ENCODE measurements at places on chromosomes 2 and 18.

DNA sequence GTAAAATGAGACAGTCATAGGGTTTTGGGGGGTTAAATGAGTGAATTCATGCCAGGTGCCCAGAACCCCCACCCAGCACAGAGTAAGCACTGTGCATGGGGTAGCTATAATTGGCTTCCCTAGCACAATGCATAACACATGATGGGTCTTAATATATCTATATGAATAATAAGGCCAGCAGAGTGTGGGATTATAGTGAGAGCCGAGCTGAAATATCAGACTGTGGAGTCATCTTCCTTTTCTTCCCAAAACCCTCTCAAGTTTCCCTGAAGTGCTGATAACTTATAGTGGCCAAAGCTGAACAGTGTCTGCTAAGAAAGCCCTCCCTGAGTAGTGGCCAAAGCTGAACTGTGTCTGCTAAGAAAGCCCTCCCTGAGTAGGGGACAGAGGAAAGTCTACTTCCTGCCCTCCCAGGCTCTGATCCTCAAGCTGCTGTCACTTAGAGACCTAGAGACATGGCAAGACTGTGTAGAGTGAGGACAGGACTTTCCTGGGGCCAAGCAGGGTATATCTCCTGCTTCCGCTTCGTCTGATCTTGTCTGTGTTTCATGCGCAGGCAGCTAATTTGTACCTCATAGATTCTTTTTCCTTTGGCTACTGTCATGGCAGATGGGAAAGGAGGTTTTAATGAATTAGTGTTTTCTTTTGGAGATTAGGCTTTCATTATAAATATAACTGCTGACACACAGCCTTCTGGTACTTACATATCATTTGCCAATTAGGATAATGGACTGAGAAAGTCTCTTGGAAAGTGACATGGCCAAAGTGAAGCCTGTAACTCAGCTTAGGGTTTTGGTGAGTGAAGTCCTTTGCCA is 94.9 kb downstream of the FHOD3 start:
- DNase-seq: no peak

- no peak for DNase-seq
These were observed 52.3 kb downstream of the ZNF521 start for GRCh38 chr18:25299426-25300300.

GRCh38 chr2:21036708-21037670 is 6.9 kb downstream of the APOB start:
- DNase-seq: no peak

DNA sequence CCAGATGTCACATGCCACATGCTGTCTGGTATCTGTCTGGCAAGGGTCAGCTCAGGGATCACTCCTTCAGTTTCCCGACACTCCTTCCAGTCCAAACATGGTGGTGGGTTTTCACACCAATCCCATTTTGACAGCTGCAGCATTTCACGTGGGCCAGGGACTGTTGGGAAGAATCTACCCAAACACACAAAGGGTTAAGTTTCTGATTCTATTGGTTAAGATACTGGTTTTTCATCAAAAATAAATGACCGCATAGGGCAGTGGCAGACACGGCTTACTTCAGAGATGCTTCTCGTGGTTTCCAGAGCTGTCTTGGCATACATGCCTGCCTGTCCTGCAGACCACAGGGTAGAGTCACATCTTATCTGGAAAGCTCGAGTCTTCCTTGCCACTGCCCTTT is 79.7 kb downstream of the PSMG2 start:
- DNase-seq: no peak

DNA sequence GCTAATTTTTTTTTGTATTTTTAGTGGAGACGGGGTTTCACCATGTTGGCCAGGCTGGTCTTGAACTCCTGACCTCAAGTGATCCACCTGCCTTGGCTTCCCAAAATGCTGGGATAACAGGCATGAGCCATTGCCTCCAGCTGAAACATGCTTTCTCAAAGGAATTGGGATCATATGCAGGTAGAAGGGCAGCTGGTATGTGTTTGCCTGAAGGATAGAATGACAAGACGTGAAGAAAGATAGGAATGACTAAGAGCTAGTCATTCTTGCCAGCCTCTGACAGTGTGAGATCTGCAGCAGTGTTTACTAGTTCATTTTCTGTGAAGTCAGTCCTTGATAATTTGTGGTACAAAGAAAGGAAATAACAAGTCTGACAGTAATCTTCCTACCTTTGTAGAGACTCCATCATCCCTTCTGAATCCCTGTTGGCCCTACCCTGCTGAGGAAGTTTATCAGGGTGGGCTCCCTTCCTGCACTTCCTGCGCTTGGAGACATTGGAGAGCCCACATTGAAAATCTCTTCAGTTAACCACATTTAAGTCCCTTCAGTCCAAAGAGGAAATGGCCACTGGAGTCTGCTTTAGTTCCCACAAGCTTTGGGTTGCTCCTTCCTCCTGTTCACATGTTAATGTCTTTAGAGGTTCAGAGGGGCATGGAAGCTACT is 14.7 kb downstream of the CFLAR start:
- no peak for DNase-seq

DNA sequence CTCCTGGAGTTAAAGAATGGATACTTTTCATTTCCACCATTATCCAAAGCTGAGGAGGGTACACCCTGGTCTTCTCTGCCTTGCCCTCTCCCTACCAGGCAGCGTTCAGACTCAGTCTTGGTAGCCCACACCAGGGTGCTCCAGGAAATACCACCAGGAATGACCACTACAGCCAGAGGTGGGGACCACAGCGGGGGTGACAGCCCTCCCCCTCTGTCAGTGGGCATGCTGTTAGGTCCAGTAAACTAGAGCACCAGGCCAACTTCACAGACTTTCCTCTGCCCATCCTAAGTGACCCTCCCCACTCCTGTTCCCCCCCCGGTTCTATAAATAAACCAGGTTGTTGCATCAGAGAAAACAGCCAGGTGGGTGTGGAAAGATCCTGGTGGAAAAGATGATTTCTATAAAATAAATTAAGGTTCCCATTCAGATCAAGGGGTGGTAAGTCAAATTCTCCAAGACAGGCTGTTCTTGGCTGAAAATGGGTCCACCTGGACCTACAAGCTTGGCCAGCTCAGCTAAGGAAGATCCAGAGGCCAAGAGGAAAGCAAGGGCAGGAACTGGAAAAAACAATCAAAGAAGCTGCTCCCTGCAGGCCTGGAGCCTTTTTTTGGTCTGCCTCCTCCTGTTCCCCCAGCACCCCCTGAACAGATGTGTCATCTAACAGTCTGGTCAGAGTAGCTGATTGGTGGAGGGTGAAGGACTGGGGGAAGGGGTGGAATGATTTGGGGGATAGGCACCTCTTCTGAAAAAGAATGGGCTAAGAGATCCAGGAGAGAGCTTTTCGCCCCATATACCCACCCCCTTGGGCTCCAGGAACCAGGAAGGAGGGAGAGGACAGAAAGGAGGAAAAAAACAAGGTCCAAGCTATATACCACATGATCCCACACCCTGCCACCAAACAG is 2.3 kb downstream of the RAB11FIP5 start:
- no peak for DNase-seq

DNA sequence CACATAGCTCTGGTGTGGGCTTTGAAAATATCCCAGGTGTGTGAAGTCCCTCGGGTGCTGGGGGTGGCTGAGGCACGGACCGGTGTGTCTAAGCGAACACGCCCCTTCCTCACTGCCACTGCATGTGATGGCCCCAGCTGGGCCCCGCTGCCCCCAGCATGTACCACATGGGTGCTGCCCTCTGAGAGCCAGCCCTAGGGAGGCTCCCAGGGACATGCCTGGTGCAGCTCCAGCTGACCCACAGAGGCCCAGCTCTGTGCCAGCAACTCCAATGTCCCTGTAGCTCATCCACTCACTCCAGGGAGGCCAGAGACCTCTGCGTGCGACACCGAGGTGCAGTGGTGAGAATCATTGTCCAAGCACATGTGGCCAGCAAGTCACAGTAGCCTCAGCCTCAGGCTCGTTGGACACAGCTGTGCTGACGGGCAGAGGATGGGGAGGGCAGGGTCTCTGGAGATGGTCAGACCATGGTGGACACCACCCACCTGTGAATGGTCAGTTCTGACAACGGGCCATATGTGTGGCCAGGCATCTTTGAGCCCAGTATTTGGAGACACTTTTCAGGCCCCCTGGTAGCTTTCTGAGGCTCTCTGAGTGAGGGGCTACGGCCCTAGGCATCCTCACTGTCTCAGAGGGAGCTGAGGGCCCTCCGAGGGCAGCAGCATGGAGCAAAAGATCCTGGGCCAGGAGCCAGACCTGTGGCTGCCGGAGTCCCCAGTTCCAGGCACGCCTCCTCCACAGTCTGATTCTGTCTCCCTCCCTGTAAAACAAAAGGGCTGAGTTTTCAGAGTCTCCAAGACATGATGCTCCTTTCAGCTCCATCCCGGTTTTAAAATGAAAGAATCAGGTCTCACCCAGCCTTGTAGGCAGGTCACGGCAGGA is 220.7 kb downstream of the NDUFA10 start:
- DNase-seq: no peak

DNA sequence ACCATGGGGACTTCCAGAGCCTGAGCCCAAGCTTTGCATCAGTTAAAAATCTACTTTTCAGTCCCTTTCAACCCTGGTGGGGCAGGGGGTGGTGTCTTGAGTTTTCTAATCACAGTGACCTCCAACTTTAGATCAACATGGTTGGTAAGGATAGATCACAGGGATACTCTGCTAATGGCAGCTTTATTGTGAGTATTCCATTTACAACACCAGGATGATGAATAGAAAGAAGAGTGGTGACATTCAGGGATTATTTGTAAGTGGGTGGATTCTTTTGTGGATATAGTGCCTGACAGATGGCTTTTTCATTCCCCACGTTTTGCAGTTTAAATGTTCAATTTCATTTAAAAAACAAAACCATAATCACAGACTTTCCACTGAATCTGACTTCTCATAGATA is 51.3 kb downstream of the ZNF532 start:
- DNase-seq: no peak

DNA sequence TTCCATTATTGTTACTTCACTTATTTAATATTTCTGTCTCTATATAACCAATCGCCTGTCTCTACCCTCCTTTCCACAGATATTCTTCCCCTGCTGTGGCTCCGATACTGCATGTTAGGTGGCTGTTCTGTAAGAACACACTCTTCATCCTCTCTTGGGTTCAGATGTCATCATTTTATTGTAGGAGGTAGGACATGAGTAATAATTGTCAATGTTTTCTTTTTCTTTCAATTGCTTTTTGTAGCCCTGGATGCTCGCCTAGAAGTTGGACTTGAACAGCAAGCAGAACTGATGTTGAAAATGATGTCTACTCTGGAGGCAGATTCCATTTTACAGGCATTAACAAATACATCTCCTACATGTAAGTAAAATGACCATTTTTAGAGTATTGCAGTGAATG is 128.6 kb downstream of the BIRC6 start:
- no peak for DNase-seq

- no peak for DNase-seq
These were observed 34.0 kb downstream of the FHOD3 start for GRCh38 chr18:36331521-36331971.

DNA sequence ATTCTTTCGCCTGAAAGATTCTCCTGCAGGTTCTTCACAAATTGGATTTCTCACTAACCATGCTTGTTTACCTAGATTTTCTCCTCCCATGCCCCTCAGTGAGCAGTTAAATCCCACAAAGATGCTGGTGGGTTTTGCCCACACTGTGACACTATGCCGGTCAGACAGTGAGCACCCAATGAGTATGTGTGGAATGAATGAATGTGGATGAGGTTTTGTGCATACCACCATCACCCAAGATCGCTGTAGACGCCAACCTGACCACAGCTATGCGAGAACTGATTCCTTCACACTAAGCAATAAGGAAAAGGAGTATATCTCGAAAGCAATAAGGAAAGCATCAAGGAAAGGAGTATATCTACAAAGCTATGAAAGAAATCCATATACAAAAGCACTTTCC is 116.7 kb downstream of the PID1 start:
- DNase-seq: no peak

DNA sequence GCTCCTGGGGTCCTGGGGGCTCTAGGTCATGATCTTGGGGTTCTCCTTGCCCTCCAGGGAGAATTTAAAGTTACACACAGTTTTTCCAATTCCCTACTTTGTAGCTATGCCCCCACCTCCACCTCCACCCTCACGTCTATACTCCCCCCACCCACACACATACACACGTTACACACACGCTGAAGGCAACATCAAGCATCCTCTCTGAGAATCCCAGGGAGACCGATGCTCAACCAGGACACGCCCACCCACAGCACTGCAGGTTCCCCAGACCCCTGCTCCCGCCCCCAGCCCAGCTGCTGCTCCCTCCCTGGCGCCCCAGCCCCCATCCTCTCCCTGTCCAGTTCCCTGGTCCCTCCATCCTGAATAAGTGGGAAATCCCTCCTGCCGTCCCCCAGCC is 6.4 kb upstream of the TNS1 start:
- no peak for DNase-seq

DNA sequence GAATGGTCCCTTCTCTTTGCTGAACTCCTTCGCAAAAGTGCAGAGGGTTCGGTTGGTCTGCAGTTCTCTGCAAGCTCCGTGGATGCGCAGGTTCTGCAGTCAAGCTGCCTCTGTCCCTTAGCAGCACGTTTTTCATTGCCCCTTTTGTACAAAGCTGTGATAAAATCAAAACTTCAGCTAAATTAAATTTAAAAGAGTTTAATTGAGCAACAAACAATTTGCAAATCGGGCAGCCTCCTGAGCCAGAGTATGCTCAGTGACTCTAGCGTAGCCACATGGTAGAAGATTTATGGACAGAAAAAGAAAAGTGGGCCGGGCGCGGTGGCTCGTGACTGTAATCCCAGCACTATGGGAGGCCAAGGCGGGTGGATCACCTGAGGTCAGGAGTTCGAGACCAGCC is 18.8 kb downstream of the TSN start:
- no peak for DNase-seq

- no peak for DNase-seq
These were observed 37.7 kb downstream of the ZNF521 start for GRCh38 chr18:25314151-25314837.

DNA sequence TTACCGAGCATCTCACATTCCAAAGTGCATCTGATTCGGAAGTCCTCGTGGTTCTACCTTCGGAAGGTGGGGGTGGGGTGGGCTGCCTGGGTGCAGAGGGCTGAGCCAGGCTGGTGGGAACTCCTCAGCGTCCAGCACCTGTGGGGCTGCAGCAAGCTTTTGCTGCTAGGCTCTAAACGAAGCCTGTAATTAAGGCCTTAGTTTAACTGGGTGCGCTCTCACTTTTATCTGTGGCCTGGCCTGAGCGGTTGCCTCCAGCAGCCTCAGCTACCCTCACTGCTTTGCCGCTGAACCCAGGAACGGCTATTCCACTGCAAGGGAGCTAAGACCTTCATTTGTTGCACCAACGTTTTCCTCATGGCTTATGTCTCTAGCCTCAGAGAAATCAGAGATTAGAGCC is 48.4 kb downstream of the TMEM17 start:
- DNase-seq: no peak

DNA sequence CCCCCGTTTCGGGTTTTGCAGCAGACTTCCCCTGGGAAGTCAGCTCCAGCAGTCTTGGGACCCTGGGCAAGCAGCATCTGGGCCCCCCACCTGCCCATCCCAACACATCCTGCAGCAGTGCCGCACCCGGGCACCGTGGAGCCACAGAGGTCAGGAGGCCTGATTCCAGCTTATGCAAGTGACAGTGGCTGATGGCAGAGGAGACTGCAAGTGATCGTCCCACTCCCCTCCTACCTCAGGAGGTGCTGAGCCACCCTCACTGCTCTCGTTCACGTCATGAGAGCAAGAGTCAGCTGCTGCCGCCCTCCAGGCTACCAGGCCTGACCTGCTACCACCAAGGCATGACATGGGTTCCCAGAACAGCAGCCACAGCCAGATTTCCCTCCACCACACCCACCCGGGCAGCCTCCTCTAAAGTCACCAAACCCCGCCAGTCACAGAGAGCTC is 18.2 kb downstream of the COX7A2L start:
- DNase-seq: no peak

GRCh38 chr2:75140288-75140687 is 59.0 kb downstream of the TACR1 start:
- no peak for DNase-seq

GRCh38 chr2:24432121-24432520 is 58.9 kb upstream of the NCOA1 start:
- no peak for DNase-seq
